ENCODE measurements at places on chromosomes 6 and 20. TPM values are rescaled to one million over a fixed set of nuclear protein-coding genes. Genes with fewer than 3 reads are reported as not detected.

Gene TNXB
- 22.4 TPM for total RNA-seq

Gene PRRT1
- total RNA-seq: 1.5 TPM

Gene HLA-DPA1
- total RNA-seq: 18.2 TPM

Gene SH3BGRL2
- total RNA-seq: 0.50 TPM
